ENCODE measurements at places on chromosomes 12 and 14.

DNA sequence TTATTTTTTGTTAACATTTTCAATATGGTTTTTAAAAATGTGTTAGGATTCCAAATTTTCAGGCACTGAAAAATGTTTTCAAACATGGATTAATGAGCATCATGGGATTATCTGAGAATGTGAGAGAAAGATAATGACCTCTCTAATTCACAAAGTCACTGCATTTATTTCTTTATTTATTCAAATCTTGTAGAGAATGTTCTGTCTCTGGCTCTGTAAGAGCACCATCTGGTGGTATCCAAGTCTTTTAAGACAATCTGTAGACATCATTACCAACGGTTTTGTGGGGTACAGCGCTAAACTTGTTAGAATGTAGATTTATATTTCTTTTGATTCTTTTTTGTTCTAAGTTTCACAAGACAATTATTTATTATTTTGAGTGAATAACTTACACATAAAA lies 956.0 kb upstream of the NOVA1 start:
- DNase-seq = no peak

- no peak for DNase-seq
Observed at GRCh38 chr14:74548881-74549280, 55.3 kb downstream of the ISCA2 start.

DNA sequence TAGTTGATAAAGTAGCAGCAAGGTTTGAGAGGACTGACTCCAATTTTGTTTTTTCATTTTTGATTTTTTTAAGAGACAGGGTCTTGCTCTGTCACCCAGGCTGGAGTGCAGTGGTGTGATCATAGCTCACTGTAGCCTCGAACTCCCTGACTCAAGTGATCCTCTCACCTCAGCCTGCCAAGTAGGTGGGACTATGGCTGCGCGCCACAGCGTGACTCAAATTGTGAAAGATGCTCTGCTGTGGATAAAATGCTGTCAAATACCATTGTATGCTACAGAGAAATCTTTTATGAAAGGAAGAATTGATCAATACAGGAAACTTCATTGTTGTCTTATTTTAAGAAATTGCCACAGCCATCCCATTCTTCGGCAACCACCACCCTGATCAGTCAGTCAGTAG lies 48.3 kb downstream of the SCN8A start:
- no peak for DNase-seq

GRCh38 chr14:34212172-34212929 lies 249.7 kb downstream of the SPTSSA start:
- DNase-seq = no peak

GRCh38 chr12:4506870-4507269 lies 31.8 kb upstream of the RAD51AP1 start:
- no peak for DNase-seq

DNA sequence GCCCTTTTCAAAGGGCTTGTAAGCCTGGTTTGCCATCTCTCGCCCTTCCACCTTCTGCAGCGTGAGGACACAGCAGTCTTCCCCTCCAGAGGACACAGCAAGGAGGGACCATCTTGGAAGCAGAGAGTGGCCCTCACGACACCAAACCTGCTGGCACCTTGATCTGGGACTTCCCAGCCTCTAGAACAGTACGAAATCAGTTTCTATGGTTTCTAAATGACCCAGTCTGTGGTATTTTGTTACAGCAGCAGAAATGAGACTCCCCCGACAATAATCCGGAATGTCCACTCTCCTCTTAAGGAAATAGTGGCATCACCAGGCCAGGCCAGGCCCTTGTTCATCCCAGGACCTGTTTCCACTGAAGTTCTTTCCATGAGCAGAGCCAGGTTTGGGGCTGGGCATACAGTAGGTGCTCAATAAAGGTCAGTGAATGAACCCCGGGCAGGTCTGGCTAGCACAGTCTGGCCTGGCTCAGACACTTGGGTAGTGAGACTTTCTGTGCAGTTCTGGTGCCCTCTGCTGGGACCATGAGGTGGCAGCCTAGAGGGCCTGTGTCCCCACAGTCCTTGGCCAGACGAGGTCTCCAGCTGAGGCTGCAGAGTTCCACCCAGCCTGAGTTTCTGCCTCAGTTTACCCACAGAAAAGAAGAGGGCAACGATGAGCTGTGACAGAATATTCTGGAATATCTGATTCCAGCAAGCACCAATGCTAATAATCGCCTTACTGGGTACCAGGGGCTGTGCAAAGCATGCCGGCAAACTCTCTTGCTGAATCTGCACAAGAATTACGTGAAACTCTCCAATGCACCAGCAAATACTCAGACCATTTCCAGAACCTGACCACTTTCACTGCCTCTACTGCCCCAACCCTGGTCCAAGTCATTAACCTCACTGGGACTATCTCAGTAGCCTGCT lies 14.0 kb downstream of the ABCB9 start:
- no peak for DNase-seq

DNA sequence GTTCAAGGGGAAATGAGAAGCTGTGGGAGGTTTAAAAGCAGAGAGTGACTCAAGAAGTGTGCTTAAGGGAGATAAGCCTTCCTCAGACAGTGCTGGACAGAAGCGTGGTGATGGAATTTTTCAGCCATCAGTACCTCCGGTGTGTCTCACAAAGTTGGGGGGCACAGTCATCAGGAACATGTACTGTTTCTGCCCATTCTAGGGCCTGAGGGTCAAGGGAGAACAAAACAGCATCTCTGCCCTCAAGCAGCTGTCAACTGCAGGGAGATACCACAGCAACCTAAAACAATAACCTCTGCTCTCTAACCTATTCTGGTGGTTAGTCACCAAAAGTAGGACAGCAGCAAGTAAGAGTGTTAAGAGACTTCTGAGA lies 2.0 kb upstream of the STON2 start:
- DNase-seq = no peak

DNA sequence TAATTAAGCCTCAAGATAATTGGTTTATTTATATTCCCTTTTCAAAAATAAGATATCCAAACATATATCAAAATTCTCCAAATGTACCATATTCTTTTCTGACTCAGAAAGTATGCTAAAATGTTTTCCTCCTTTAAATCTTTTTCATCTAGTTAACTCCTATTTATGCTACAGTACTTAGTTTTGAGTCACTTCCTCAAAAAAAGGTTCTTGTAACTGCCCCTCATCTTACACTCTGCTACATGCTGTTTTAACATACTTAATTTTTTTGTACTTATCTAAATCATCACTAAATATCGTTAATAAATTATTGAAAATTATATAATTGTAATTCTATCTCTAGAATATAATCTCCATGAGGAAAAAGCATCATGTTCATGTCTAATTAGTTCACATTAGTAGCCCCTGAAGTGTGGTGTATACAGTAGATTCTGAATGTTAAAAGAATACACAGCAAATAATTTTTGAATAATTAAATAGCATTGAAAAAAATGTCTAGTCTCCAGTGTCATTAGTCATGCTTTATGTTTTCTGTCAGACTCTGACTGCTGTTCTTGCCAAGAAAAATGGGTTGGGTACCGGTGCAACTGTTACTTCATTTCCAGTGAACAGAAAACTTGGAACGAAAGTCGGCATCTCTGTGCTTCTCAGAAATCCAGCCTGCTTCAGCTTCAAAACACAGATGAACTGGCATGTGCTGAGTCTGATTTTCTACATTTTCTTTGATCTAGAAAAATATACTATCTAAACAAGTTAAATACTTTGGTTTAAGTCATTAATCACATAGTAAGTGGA lies 3.5 kb downstream of the KLRD1 start:
- DNase-seq = no peak

DNA sequence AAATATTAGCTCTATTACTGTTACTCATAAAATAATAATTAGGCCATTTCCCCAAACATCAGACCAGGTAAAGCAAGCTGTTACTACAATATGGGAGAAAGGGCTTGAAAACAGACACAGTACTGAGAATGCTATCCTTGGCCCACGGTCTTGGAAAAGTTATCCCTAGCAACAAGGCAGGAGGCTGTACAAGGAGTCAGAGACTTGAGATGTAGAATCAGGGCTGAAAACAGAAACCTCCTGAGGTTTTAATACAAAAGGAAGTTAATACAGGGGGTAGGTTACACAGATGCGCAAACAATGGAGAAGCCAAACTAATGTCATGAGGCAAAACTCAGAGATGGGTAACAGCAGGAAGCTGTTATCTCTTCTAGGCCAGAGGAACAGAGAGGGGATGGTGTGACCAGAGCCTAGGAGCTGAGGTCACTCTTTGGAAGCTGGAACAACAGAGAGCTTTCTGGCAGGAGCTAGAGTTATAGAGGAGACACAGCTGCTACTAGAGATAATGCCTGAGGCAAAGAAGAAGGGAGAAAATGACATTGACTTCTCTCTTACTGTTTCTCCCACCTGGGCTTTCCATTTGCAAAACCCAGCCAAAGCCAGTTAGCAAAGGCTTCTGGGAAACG lies 248.8 kb downstream of the SUDS3 start:
- no peak for DNase-seq

DNA sequence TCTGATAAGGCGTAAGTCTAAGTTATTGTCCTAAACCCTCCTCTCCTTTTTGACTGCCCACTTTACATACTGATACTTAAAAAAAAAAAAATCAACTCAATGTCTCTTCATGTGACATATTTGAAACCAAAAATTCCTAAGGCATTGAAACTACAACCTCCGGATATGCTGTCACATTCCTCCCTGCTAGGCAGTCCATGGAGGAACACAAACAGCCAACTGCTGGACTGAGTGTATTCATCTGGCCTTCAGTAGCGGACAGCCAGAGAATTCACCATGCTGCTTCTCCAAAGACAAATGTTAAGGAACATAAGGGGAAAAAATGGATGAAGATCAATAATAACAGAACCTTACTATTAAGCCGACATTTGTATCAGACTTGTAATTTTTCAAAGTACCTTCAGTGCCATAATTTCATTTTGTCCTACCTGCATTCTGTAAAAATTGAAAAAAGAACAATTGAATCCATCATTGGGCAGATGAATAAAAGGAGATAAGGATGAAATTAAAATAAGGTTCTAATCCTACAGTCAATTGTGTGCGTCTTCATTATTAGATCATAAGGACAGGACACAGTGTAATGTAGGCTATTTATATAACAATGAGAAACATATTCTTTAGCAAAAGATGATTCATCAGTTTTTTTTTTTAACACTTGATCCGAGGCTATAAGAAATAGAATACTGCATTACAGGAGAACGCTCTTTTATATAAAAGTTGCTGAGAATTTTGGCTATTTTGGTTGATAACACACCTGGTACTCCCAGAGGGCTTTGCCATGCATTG lies 12.2 kb downstream of the RERG start:
- no peak for DNase-seq

GRCh38 chr12:41014643-41015020 lies 173.5 kb upstream of the PDZRN4 start:
- DNase-seq = no peak

GRCh38 chr12:106019144-106019543 lies 119.6 kb downstream of the NUAK1 start:
- no peak for DNase-seq

- DNase-seq = no peak
Observed at GRCh38 chr12:21655591-21655990, 2.1 kb downstream of the LDHB start.

DNA sequence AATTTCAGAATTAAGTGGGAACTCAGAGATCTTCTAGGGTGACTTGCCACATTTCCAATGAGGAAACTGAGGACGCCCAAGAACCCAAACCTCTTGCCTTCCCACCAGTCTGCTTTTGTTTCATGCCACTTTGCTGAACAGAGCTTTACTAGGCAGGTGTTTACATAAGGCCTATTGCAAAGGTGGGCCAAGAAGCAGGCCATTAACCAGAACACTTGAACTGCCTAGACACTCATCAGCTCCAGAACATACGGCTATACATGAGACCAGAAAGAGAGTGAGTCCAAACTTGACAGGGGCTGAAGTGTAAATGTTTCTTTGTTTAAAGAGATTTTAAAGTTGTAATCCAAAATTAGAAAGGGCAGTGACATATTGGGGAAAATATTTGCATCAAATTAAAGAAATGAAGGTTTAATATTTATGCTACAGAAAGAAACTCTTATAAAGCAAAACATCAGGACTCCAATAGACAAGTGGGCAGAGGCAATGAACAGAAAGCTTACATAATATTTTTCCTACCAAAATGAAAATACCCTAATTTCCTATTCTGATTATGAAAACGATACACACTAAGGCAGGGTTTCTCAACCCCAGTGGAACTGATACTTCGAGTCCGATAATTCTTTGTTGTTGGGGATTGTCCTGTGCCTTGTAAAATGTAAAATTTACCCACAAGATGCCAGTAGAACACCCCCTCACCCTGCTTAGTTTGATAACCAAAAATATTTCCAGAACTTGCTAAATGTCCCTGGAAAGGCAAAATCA lies 11.7 kb downstream of the BATF start:
- no peak for DNase-seq

DNA sequence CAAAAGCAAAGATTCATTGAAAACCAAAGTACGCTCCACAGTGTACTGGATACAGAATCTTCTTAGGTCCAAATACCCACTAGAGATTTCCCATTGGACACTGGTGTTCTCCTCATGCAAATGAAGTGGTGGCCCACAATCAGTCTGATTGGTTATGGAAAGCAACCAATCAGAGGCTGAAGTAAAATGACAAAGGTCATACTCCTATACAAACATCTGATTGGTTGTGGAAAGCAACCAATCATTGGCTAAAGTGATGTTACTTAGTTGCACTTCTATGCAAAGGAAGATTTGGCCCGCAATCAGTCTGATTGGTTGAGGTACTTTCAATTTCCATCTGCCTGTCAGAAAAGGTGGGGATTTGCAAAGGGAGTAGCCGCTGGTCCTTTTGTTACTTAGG lies 1.3 kb upstream of the WASHC3 start:
- no peak for DNase-seq

- DNase-seq = no peak
Observed at GRCh38 chr12:91577586-91578539, 395.2 kb upstream of the DCN start.

DNA sequence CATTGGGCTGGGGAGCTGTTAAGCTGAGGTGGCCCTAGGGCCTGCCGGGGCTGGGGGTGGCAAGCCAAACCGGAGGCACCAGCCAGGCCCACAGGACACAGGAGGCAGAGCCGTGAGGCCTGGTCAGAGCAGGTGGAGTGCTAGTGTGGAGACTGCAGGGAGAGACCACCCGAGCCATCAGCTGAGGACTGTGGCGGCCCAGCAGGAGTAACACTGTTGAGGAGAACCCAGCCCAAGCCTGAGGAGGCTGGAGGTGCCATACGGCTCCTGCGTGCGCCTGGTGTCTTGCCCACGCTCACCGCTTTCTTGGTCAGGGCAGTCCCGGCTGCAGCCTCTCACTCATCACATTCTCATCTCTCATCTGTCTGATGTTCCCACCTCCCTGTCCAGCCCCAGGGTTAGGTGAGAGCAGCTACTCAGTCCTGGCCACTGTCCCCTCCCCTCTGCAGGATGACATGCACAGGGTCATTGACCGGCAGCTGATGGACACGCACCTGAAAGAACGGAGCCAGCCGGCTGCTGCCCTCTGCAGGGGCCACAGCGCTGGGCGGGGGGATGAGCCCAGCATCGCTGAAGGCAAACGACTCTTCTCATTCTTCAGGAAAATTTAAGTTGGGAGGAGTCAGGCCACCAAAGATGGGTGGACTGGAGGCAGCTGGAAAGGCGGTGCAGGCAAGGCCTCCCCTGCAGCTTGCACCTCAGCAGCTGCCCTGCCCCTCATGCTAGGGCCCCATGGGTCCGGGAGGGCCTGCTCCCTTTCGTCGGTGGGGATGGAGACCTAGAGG lies 23.8 kb downstream of the RAB35 start:
- DNase-seq = no peak

- no peak for DNase-seq
Observed at GRCh38 chr14:32019276-32019675, 57.8 kb upstream of the ARHGAP5 start.
